Esophagus muscularis mucosa (tissue), 4 donors: ENCODE measurements at places on chromosomes 2 and 18. TPM values are rescaled to one million over a fixed set of nuclear protein-coding genes. Genes with fewer than 3 reads are reported as not detected.

The PEX13 gene
- total RNA-seq: 42.3 TPM

DNA sequence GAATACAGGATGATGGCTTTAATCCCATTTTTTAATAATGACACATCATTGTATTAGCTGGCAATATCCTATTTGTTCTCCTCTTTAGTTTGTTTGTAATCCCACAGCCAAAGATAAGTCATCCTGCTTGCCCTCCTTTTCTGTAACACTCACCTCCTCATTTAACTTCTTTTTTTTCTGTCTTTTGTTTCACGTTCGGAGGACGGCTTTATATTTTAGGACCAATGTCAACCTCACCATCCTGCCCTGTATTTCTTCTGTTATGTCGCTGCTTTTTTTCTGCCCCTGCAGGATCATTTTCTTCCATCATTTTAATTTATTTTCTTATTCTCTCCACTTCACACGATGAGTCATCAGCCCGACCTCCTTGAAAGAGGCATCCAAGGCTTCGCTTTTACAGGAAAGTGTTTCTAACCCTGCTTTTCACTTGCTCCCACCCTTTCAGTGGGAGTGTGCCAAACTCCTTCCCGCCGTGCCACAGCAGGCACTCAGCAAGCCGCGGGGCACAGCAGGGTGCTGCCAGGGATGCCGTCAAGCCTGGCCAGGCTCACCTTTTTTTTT lies 11.4 kb downstream of the RAB31 start:
- H3K36me3 ChIP-seq: peaks cover 8% of the 10 kb centered on the region
- H3K27ac ChIP-seq: peak overlapping the region; percentile 68
- H3K4me1 ChIP-seq: peaks cover 58% of the 10 kb centered on the region
- no peak for DNase-seq
- no peaks in the 10 kb centered on the region for H3K27me3 ChIP-seq

GRCh38 chr2:64448041-64448426 lies 5.9 kb upstream of the LGALSL start:
- no peaks in the 10 kb centered on the region for H3K27me3 ChIP-seq
- H3K4me1 ChIP-seq: peaks cover 5% of the 10 kb centered on the region
- no peak overlapping the region for H3K27ac ChIP-seq

DNA sequence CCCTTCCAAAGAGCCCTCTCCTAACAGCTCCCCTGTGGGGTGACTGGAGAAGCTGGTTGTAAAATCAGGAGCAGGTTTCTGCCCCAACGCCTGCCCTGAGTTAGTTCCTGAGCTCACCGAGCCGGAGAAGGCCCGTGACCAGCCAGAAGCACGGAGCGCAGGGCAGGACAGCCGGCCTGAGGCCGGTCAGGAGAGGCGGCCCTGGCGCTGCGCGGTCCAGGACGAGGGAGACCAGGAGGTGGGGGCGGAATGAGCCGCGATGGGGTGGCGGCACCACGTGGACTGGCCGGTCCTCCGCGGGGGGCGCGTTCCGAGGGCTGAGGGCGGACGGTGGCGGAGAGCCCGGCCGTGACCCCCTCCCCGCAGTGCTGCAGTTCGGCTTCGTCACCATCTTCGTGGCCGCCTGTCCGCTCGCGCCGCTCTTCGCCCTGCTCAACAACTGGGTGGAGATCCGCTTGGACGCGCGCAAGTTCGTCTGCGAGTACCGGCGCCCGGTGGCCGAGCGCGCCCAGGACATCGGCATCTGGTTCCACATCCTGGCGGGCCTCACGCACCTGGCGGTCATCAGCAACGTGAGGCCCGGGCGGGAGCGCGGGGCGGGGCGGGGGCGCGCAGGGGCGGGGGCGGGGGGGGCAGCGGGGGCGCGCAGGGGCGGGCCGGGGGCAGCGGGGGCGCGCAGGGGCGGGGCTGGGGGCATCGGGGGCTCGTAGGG lies 29.0 kb downstream of the ANO7 start:
- H3K4me3 ChIP-seq: peak overlapping the region; percentile 53
- H3K27ac ChIP-seq: peak overlapping the region; percentile 91
- DNase-seq: no peak
- no peaks in the 10 kb centered on the region for H3K36me3 ChIP-seq
- peaks cover 20% of the 10 kb centered on the region for H3K4me1 ChIP-seq

GRCh38 chr2:207970826-207971180 lies 54.5 kb downstream of the PLEKHM3 start:
- H3K27ac ChIP-seq: no peak overlapping the region
- no peaks in the 10 kb centered on the region for H3K27me3 ChIP-seq
- H3K4me1 ChIP-seq: peaks cover 13% of the 10 kb centered on the region
- no peak for DNase-seq
